ENCODE measurements at places on chromosomes 7 and 10.

- DNase-seq: no peak
Observed at GRCh38 chr7:40808378-40808942, 673.7 kb downstream of the SUGCT start.

- peak; percentile 84 for DNase-seq
Observed at GRCh38 chr7:30027065-30027456, 559 bp upstream of the FKBP14 start.

DNA sequence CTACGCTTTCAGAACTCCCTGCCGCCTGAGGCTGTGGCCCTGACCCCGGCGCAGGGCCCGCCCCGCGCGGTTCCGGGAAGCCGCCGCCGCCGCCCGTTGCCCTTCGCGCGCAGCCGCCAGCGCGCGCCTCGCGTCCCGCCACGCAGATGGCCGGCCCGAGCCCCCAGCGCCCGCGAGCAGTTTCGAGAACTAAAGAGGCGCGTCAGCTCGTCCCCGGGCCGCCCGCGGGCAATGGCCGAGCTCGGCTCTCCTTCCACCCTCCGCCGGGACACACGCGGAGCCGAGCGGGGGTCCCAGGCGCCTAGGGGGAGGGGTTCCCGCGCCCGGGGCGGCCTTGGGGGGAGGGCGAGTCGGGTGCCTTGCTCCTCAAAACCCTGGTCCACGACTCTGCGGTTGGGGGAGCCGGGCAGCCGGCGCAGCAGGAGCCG is 1.8 kb downstream of the HNRNPF start:
- DNase-seq: peak; percentile 47

- DNase-seq: no peak
Observed at GRCh38 chr10:86632009-86632800, 22.1 kb upstream of the OPN4 start.

DNA sequence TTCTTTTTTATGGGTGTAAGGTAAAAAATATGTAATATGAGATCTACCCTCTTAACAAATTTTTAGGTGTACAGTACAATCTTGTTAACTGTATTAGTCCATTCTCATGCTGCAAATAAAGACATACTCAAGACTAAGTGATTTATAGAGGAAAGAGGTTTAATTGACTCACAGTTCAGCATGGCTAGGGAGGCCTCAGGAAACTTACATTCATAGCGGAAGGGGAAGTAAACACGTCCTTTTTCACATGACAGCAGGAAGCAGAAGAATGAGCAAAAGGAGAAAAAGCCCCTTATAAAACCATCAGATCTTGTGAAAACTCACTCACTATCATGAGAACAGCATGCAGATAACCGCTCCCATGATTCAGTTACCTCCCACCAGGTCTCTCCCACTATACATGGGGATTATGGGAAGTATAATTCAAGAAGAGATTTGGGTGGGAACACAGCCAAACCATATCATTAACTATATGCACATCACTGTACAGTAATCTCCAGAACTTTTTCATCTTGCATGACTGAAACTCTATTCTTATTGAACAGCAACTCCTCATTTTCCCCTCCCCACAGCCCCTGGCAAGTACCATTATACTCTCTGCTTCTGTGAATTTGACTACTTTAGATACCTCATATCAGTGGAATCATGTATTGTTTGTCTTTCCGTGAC is 127.4 kb downstream of the WNT2 start:
- no peak for DNase-seq

GRCh38 chr7:141533149-141533949 is 17.9 kb upstream of the AGK start:
- peak; percentile 38 for DNase-seq

DNA sequence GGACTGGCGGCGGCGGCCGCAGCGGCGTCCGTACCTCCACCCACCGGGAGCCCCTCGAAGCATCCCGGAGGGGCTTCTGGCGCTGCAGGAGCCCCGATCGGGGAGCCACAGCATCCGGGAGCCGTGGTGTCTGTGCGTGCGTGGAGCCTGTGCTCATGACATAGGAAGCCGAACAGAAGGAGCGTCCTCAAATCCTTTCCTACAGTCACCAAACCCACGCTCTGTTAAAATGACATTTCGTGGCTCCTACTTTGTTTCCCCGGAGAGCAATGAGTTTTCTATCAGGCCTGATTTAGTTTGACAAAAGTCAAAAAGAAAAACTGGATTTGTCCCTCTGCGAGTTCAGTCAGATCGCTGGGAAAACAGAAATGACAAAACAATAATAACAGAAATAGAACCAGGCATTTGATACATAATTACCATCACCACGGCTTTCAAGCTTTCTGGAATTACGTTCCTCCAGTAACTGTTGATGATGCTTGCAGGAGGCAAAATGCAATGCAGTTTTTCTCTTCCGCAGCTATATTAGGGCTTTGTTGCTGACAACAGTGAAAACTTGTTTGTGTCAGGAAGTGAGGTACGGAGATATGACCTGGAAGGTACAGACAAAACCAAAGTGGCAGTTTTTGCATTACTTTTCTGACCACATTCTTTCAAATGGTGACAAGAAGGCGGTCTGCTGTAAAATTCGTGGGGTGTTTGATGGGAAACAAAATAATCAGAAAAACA is 219.3 kb upstream of the MKLN1 start:
- no peak for DNase-seq

DNA sequence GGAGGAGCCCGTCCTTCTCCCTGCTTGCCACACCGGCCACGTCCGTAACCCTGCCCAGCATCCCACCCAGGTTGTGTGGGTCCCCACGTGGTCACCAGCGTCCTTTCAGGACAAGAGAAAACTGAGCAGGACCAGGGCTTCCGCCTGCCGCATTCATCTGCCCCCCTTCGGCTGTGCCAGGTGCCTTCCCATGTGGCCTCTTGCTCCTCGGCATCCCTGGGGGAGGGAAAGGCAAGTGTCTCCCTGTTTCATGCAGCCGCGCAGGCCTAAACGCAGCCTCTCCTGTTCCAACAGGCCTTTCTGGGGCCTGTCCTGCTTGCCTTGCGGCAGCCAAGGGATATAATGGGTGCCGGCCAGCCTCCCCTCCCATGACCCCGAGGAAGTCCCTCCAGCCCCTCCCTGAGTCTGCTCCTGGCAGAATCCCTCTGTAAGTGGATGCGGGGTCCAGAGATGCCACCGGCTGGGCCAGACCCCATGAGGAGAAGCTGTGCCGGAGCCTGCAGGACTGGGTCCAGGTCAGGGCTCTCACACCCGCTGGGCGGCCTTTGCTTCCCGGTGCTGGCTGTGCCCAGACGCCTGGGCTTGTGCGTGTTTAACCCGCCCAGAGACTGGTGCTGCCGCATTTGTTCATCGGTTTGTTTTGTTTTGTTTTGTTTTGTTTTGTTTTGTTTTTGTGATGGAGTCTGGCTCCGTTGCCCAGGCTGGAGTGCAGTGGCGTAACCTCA is 23.1 kb downstream of the SHH start:
- DNase-seq: no peak

- no peak for DNase-seq
Observed at GRCh38 chr7:108808549-108809266, 239.0 kb downstream of the DNAJB9 start.

- DNase-seq: peak; percentile 78
Observed at GRCh38 chr10:102644646-102645387, 538 bp downstream of the TRIM8 start.

GRCh38 chr7:111174510-111174909 is 83.6 kb downstream of the LRRN3 start:
- no peak for DNase-seq

GRCh38 chr7:3805151-3805550 is 504.1 kb downstream of the SDK1 start:
- no peak for DNase-seq

Measured in T-helper 2 cell (primary cell).